ENCODE measurements at places on chromosomes 13 and 19.

DNA sequence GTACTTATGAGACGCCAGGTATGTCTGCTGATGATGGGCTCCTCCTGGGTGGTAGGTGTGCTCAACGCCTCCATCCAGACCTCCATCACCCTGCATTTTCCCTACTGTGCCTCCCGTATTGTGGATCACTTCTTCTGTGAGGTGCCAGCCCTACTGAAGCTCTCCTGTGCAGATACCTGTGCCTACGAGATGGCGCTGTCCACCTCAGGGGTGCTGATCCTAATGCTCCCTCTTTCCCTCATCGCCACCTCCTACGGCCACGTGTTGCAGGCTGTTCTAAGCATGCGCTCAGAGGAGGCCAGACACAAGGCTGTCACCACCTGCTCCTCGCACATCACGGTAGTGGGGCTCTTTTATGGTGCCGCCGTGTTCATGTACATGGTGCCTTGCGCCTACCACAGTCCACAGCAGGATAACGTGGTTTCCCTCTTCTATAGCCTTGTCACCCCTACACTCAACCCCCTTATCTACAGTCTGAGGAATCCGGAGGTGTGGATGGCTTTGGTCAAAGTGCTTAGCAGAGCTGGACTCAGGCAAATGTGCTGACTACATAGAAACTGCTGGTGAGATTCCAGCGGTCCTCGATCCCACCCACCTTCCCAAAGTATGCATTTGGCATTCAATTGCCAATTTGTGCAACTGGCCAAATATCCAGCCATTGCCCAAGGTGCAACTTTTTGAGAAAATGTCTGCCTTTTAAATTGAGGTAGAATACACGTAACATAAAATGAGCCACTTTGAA, 10.2 kb downstream of the OR2Z1 start:
- no peak for DNase-seq

- no peak for DNase-seq
Measured at GRCh38 chr19:48403606-48404005, 10.1 kb downstream of the GRIN2D start.

GRCh38 chr19:49056101-49056901, 1.2 kb downstream of the CGB7 start:
- no peak for DNase-seq

DNA sequence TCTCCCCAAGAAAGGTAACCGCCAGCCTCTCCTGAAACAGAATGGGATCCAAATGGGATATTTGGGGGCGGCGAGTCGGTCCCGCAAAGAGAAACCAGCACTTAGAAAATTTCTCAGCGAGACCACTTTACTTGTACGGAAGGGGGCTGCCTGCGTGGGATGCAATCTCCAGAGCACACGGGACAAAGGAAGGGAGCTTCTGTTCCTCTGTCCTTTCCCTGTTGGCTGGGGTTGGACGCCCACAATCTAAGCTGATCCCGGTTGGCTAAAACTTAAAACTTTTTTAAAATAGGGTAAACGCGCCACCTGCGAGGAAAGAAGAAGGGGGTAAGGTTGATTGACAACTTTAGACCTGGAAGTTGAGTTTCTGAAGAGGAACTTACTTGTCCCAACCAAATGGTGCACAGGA, 826 bp upstream of the BSG start:
- no peak for DNase-seq

- DNase-seq, result no peak
Measured at GRCh38 chr13:101695870-101696516, 243.5 kb downstream of the ITGBL1 start.

DNA sequence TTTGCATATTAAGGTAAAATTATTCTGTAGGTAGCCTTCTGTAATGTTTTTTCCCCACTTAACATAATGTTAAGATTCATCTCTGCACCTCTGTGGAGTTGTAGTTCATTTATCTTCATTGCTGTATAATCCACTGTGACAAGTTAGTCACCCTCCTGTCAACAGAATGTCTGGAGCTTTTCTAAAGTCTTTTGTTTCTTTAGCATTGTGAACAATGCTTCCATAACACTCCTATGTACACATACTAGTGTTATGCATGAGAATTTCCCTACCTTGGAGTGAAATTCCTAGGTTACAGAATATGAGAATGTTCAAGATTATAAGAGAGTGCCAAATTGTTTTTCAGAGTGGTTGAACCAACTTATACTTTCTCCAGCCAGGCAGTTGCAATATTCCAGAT, 113.5 kb downstream of the COG6 start:
- no peak for DNase-seq

DNA sequence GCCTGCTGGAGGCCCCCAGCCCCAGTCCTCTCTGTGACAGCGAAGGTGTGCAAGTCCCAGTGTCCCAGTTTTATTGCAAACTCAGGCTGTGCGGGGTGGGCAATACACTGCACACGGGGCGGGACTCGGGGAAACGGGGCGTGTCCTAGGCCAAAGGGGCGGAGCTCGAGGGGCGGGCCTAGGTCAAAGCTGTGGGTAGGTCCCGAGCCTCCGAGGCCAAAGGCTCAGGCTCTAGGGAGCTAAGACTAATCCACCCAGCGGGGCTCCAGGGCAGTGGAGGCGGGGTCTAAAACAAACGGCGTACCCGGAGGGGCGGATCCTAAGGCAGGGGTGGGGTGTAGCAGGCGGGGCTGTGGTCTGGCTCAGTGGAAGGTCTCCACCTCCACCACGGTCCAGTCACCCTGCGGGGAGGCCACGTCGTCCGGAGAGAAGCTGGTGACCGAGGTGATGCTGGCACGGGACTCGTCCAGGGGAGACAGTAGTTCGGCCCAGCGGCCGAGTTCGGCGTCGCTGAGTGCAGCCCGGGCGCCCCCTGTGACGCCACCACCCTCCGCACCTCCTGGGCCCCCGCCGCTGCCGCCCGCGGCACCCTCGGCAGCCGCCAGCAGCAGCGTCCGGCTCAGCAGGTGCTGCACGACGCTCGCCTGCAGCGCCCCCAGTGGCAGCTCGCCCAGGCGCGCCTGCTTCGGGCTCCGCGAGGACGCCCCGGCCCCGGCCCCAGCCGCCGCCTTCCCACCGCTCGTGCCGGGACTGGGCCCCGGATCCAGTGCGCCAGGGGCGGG, 5.3 kb downstream of the PRR36 start:
- peak; percentile 44 for DNase-seq

DNA sequence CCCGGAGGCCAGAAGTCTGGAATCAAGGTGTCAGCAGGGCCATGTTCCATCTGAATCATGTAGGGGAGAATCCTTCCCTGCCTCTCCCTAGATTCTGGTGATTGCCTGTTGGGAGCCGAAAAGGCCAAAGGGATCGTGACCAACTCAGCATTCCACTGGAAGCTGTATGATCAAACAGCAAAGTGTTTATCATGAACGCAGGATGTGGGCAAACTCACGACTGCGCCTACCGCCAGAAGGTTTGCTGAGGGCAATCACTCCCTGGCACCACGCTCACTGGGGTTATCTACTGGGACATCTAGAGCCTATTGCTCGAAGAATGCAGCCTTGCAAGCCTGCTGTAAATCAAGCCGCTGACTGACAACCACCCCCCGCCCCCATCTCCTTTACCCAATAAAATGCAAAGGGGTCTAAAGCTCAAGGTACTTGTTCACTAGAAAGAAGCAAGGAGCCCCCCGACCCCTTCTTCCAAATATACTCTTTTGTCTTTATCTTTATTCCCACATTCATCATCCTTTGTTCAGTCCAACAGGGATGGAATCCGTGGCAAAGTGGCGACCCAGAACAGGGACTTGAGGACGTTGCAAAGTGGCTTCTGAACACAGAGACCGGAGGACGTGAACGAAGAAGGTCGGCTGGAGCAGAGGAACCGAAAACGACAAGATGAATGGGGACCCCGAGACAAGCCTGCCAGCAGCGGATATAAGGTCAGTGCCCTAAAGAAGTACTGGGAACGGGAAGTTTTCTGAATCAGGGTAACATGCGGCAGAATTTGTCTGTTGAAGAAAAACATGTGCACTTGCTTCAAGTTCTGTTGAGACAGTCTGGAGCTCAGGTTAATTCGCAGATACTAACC, 16.8 kb downstream of the CLEC4M start:
- DNase-seq, result no peak

DNA sequence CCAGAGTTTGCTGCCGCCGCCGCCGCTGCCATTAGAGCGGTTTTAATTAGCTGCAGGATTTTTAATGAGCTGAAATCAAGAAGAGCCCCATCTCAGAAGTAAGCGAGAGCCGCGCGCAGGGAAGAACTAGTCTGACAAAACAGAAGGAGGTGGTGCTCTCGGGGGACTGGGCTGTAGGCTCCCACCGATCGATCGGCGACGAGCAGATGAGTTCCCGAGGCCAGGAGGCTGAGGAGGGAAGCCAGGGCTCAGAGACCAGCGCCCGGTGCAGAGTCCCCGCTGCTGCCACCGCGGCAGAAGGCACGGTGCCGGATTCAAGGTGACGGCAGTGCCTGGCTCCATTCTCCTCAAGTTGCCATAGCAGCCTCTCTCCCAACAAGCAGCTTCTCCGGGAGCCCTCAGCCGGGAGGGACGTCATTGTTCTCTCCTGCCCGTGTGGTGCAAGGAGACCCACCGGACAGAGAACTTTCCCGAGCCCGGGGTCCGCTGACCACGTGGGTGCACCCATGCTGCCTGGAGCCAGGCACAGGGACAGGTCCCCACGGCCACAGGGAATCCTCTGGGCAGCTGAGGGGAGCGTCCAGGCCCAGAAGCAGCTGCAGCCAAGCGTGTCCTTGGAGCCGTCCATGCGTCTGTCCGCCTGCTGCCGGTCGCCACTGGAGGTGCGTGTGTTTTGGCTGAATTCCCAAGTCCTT, 62.9 kb downstream of the CHST8 start:
- no peak for DNase-seq

GRCh38 chr13:85816413-85816812, 17.2 kb upstream of the SLITRK6 start:
- no peak for DNase-seq

- DNase-seq, result no peak
Measured at GRCh38 chr19:610801-611480, 21.3 kb downstream of the HCN2 start.

DNA sequence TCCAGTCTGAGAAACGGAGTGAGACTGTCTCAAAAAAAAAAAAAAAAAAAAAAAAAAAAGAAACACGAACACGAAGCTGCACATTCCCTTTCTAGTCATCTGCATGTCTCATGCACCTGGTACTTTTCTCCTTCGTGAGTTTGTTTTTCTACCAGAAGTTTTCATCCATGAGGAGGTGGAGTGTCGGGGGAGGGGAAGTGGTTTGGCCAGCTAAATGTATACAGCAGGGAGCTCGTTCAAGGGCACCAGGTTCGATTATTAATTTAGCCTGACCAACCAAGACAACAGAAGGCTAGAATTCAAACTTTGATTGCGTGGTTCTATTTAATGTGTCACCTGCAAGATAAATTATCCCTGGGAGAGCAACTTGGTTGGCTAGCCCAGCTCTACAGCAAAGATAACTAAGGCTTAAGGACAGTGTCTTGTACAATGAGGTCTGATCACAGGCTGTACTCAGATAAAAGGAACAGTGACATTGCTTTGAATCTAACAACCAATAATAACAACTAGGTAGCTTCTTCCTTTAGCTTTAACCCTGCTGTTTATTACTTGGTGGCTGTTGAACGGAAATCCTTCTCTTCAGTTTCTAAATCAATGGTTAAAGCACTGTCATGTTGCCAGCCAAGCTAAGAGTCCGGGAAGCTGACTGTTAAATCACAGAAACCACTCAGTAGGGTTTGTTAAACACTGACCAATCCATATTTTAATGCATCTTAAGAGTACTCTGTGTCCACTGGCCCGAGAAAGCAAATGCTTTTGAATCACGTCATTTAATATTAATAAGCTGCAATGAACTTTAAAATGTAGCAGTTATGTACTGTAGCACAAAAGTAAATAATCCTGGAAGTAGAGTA, 98.4 kb upstream of the STARD13 start:
- DNase-seq, result no peak
